Frontal cortex (tissue), 4 donors: ENCODE measurements at places on chromosomes 11 and 22.

DNA sequence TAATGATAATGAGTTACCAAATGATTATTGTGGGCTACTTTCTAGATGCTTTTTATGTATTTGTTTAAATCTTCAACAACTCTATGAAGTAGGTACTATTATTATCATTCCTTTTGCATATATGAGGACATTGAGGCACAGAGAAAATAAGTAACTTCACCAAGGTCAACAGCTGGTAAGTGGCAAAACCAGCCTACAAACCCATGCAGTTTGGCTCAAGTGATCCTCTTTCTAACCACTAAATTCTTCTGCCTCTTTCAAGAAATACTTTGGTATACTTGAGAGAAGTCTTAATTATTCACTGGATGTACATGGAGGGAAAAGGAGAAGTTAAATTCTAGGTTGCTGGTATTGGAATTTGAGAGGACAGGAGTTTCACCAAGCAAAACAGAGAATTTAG lies 495.2 kb upstream of the CADM1 start:
- DNase-seq, result no peak

DNA sequence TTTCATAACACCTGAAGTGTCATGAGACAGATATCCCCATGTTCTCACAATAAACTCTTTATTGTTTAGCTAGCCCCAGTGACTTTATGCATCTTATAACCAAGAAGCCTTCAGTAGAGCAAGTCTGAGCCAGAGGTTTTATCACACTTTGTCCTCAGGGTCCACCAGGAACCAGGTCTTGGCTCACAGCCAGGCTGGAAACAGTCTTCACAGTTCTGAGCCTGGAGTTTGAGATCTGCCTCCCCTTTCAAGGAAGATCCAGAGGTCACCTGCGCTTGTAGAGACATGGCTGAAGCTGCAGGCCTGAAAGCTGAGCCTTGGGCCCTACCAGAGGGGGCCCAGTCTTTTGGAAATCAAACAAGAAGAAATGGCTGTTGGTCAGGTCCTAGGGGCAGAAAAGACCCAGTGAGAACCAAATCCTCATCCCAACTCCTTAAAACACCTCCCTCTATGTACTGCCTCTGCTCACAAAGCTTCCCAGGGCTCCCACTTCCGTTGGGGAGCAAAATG lies 3.5 kb downstream of the RRP8 start:
- DNase-seq, result no peak

GRCh38 chr11:85307366-85307765 lies 319.8 kb downstream of the DLG2 start:
- DNase-seq, result no peak

DNA sequence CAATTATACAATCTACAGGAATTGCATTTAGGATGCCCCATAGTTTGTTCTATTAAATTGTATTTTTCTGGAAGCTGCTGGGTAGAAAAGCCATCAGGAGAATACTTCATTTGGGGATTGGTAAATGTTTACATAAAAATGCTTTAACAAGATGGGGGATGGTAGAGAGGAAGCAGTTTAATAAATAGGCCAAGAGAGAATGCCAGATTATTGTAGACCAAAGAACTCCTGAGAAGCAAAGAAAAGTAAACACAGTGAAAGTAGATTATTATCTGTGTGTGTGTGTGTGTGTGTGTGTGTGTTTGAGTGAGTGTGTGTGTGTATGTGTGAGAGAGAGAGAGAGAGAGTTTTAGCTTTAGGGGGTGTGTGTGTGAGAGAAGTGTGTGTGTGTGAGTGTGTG lies 820.4 kb upstream of the CCDC90B start:
- DNase-seq, result no peak

- DNase-seq, result no peak
Measured at GRCh38 chr11:7494086-7494745, 8.9 kb downstream of the OLFML1 start.
